CD4-positive, alpha-beta T cell (primary cell): ENCODE measurements at places on chromosomes 2 and 18. TPM values are rescaled to one million over a fixed set of nuclear protein-coding genes. Genes with fewer than 3 reads are reported as not detected.

The AKAIN1 gene
- total RNA-seq: not detected

The MPHOSPH10 gene
- total RNA-seq: 38.2 TPM

The C2orf66 gene
- not detected for total RNA-seq

The CDH19 gene
- not detected for total RNA-seq

The POTEC gene
- not detected for total RNA-seq

The MATN3 gene
- not detected for total RNA-seq

The MPV17 gene
- total RNA-seq: 29.3 TPM

The DYNAP gene
- not detected for total RNA-seq

The CROCC2 gene
- not detected for total RNA-seq

The ING5 gene
- 51.3 TPM for total RNA-seq

The CWC22 gene
- total RNA-seq: 11.8 TPM

The LRATD1 gene
- not detected for total RNA-seq

The CHRND gene
- not detected for total RNA-seq

The MC2R gene
- total RNA-seq: not detected

The ZNF142 gene
- 44.2 TPM for total RNA-seq

The IL36B gene
- total RNA-seq: not detected

The ASNSD1 gene
- total RNA-seq: 38.9 TPM

The CRACDL gene
- total RNA-seq: 1.5 TPM

The MYOM1 gene
- total RNA-seq: 0.74 TPM

The PAIP2B gene
- total RNA-seq: 2.5 TPM

The PREB gene
- total RNA-seq: 12.3 TPM

The SGPP2 gene
- 1.7 TPM for total RNA-seq

The KCNS3 gene
- total RNA-seq: not detected

The DLX1 gene
- total RNA-seq: not detected

The LAMA1 gene
- not detected for total RNA-seq

The SMYD1 gene
- not detected for total RNA-seq

The COL4A4 gene
- total RNA-seq: not detected

The GLI2 gene
- total RNA-seq: not detected

The ALK gene
- total RNA-seq: not detected

The CDKL4 gene
- total RNA-seq: 0.75 TPM

The ZNF396 gene
- total RNA-seq: 0.25 TPM

The INPP5D gene
- 154 TPM for total RNA-seq

The STARD6 gene
- not detected for total RNA-seq

The DYSF gene
- total RNA-seq: 0.31 TPM

The GALNT5 gene
- total RNA-seq: not detected

The AFF3 gene
- total RNA-seq: 15.4 TPM

The CHRNG gene
- not detected for total RNA-seq

The NCL gene
- 395 TPM for total RNA-seq

The COPS8 gene
- 47.9 TPM for total RNA-seq
